ENCODE measurements at places on chromosomes 5 and 9. TPM values are rescaled to one million over a fixed set of nuclear protein-coding genes. Genes with fewer than 3 reads are reported as not detected.

DNA sequence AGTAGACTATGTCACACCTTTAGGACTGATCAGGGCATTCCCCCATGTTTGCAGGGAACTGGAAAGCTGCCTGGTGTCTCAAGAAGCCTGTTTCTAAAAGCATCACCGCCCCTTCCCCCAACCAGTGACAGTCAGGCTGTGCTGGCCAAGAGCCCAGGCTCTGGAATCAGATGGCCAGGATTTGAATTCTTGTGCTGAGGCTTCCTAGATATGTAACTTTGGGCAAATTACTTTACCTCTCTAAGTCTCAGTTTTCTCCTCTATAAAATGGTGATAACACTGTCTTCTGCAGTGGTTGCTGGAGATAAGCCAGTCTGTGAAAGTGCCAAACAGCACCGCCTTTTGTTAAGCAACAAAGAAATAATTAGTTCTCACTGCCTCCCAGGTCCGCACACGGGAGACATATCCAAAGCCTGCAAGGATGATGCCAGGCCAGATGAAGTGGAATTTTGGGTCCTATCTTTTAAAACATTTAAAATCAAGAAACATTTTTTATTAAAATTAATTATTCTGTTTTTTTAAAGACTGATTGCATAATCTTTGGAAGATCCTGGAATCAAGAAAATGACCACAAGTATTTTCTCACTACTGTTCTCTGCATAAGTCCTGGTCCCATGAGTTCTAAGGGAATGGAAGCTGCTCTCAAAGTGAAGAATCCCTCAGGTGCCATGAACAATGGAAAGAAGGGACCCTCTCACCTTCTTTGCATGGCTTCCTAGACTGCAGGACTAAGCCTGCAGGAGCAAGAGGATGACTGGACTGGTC, 13.9 kb downstream of the SLC31A2 start:
- DNase-seq = no peak

Gene ADAMTS19
- 5.9 TPM for polyA plus RNA-seq

Gene LRRC14B
- not detected for polyA plus RNA-seq

DNA sequence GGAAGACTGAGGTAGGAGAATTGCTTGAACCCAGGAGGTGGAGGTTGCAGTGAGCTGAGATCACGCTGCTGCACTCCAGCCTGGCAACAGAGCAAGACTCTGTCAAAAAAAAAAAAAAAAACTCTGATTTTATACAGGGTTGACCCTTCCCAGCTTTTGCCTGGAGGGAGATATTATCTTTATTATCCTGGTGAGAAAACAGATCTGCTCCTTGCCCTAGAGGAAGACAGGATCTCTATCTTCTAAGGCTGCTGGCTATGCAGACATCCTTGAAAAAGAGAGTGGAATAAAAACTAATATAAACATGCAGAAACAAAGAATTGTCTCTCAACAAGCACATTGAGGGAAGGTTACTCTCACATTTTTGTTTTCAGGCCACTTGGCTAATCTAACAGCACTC, 1503.4 kb upstream of the WWC1 start:
- no peak for DNase-seq

DNA sequence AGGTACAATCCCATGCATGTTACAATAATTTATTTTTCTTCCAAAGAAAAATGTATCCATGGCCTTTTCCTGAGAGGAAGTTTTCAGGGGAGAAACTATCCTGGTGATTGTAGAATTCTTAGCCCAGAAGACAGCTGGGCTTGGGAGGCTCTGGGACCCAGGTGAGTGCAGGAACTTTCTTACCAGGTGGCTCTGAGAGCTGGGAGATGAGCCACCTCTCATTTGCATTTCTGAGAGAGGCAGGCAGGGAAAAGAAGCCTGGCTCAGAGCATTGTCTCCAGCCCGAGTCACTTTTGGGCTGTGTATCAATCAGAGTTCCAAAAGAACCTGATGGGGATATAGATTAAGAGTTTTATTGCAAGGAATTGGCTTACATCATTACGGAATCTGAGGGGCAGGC, 52.7 kb downstream of the ALG2 start:
- DNase-seq = no peak

Gene ZBED3
- polyA plus RNA-seq = 26.1 TPM

Gene TAF1L
- polyA plus RNA-seq = 0.12 TPM

DNA sequence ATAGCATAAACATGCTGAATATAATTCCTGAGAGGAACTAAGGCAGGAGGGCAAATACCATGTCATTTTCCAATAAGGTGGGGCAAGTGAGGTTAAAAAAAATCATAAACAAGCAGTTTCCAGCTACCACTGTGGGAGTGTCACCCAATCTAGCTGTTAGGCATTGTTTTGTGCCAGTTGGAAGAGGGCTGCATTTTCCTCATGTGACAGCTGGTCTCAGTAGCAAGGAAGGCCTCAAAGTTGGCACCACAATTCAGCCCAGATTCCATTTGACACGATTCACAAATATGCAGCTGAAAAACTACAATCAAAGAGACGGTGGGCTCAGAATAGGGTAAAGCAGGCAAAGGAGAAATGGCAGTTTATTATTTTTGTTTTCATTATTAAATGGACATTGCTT, 636.1 kb downstream of the KIF4B start:
- no peak for DNase-seq

DNA sequence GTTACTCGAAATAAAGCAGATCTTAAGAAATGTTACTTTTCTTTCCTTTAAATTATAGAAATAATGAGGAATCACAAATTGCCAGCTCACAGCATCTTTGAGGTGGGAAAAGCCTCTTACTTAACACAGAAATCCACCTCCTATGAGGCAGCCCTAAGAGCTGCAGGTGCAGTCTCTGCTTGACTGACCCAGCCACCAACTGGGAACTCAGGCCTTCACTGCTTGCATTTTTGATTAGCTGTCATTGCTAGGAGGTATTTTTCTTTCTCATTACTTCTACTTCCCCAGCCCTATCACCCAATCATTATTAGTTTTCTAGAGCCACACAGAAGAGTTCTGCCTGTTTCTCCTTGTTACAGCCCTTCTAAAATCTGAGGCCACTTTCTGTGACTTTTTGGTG, 416.5 kb upstream of the KLF4 start:
- no peak for DNase-seq

- no peak for DNase-seq
Observed at GRCh38 chr5:59766427-59767210, 126.9 kb downstream of the PDE4D start.

- no peak for DNase-seq
Observed at GRCh38 chr5:127085796-127086195, 12.5 kb upstream of the C5orf63 start.

GRCh38 chr5:113693701-113694100, 180.2 kb downstream of the YTHDC2 start:
- DNase-seq = no peak

DNA sequence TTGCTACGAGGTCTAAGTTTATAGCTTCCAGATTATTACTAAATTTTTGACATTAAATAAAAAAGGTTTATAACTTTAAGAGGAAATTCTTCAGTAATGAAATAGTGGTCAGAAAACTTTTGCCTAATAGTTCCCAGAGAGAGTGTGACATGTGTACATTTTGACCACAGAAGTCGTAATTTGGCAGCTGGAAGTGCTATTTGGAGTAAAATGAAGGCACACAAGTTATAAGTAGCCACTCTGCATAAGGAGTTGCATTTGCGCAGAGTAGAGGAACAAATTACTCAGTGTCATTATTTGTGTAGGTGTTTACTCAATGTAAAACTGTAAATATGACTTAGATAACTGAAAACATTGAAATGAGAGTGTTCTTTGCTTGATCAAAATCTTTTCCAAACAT, 408.4 kb downstream of the CCDC171 start:
- DNase-seq = no peak

DNA sequence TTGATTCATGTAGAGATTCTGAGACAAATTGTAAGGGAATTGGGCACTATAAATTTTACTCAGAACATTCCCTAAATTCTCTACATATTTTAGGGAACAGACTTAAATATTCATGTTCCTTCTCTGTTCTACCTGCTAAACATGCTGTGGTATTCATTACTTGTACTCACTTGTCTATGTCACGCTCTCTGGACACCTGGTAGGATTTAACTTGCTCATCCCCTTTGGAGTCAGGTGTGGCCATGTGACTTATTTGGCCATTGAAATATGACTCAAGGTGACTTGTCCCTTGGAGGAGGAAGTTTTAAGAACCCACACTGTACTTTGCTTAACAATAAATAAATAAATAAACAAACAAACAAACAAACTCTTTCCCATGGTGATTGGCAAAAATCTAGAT, 2258.8 kb upstream of the WWC1 start:
- no peak for DNase-seq

Gene EIF4E1B
- 0.11 TPM for polyA plus RNA-seq

Gene SPINK4
- not detected for polyA plus RNA-seq

DNA sequence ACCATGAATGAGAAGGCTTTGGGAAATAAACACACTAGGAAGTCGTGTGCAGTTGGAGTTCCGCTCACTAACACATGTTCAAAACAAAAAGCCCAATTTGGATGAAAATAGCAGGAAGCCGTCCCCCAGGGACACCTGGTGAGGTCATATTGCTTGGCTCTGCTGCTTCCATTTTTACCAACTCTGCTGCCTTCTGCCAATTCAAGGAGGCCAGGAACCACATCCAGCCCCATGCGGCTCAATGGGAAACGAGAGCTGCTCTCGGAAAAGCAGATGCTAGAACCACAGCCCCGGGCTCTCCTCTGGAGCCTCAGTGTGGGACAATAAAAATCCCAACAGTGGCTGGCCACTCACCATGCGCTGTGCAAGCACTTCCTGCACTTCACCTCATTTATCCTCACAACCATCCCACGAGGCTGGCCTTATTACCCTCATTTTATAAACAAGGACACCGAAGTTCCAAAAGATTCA, 13.4 kb downstream of the ADAM19 start:
- DNase-seq = no peak

Gene CTNND2
- 2.7 TPM for polyA plus RNA-seq

Gene P4HA2
- 32.9 TPM for polyA plus RNA-seq

DNA sequence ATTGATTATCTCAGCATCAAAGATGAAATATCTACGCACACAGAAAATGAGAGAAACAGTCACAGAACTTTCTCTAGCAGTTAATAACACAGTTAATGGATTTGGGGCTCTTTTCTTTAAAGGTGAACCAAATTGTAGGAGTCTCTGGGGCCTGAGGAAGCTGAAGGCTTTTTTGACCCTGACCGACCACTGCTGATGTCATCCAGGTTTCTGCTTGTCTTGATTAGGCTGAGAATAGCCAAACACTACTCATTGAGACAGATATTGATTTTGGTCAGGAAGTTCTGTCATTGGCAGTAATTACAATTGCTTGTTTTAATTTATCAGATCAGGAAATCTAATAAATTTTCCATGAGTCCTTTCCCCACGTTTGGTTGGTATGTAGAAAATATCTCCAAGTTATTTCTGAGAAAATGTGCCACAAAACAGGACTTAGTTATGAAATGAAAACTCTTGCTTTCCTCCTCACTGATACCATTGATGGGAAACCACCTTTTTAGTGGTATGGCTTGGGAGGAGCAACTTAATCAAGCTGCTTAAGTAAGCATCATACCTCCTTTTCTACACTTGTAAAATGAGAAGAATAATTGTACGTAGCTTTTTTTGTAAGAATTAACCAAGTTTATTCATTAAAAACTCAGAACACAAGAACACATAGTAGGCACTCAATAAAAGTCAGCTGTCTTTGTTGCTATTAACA, 19.7 kb downstream of the CARTPT start:
- no peak for DNase-seq

DNA sequence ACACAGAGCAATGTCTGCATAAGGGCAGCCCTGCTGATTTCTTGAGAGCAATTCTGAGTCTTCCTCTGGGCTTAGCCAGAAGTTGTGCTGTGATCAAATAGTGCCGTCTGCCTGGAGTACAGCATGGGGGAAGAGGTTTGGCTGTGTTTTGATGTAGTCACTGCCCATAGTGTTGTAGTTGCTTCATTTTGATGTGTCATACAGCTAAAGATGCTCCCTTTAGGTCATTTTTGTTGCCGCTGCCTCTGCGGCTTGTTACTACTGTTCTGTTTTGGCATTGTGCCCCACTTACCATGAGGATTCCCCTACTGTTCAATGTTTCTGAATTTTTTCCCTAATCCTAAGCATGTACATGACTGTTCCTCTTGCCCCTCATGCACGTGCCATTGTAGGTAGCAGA, 23.0 kb downstream of the SLC36A1 start:
- DNase-seq = no peak

GRCh38 chr5:144284931-144285502, 114.3 kb downstream of the KCTD16 start:
- DNase-seq = no peak

GRCh38 chr5:141514330-141515133, 25.7 kb downstream of the PCDHGC5 start:
- no peak for DNase-seq

- no peak for DNase-seq
Observed at GRCh38 chr5:3604501-3604900, 8.9 kb downstream of the IRX1 start.

Gene SLC6A7
- polyA plus RNA-seq = 0.13 TPM

DNA sequence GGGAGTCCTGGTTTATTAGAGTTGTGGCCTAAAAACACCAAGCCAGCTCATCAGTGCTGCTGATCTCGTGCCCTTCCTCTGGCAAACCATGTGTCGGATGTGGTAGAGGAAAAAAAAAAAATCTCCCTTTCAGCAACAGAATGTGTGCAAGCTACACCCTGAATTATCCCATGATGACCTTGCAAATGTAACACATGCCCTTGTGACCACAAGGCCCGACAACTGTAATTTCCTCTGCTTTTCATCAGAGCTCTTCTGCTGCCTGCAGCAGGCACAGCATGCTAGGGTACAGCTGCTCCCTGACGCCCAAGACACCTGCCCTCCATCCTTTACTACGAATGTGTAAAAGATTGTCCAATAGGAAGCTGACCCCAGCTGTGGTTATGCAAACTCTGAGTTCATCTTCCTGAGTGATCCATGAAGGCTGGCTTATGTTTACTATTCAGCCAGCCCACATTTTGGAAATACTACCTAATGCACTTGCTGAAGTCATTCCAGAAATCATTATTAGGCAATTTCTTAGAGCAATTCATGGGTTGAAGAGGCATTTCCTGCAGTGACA, 14.6 kb upstream of the BNC2 start:
- no peak for DNase-seq

DNA sequence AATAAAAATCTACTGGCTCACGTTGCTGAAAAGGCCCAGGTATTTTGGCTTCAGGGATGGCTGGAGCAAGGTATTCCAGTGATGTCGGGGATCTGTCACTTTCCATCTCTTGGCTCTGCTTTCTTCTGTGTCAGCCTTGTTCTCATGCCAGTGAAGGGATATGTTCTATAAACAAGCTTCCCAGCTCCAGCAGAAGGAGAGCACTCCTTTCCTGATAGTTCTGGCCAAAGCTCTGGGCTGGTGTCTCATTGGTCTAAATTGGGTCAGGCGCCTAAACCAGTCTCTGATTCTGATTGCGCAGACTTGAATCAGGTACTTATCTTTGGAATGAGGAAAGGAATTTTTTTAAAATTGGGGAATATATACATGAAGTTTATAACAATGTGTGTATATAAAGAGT, 5.1 kb downstream of the SNX30 start:
- no peak for DNase-seq
